C1 segment of cervical spinal cord (tissue), 14 donors: ENCODE measurements at places on chromosomes 1 and 21.

DNA sequence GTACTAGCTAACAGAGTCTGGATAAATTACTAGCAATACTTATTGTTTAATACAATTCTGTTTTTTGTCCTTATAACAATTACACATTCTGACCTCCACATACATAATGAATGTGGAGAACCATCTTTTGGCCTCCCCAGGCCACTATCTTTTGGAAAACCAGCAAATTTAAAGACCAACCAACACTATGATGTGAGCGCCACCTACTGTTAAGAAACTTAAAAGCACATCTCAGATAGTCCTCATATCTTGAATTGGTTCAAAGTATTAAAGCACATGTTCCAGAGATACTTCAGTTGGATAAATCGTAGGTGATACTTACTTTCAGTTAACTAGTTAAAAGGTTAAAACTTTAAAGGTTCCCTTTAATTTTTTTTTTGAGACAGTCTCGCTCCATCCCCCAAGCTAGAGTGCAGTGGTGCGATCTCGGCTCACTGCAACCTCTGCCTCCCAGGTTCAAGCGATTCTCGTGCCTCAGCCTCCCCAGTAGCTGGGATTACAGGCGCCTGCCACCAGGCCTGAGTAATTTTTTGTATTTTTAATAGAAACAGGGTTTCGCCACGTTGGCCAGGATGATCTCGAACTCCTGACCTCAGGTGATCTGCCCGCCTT, 29.3 kb upstream of the USP1 start:
- no peak for DNase-seq

- DNase-seq = no peak
Observed at GRCh38 chr1:165253818-165254254, 102.7 kb downstream of the LMX1A start.

DNA sequence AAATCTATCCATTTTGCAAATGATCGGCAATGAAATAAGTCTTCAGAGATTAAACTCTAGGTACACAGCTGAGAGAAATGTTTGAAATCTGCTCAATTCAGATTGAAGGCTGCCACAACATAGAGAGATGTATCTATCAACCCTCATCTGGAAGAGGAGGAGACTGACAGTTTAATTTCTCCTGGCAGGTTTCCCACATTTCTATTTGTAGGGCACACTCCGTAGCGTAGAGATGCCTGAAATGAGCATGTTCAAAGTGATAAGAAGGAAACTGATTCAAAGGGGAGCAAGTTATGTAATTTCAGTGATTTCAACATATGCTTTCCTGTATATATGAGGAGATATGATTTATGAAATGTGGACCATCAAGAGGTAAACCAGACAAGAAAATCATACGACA, 44.1 kb downstream of the NIBAN1 start:
- no peak for DNase-seq

GRCh38 chr1:53483170-53483569, 24.0 kb downstream of the DMRTB1 start:
- no peak for DNase-seq

DNA sequence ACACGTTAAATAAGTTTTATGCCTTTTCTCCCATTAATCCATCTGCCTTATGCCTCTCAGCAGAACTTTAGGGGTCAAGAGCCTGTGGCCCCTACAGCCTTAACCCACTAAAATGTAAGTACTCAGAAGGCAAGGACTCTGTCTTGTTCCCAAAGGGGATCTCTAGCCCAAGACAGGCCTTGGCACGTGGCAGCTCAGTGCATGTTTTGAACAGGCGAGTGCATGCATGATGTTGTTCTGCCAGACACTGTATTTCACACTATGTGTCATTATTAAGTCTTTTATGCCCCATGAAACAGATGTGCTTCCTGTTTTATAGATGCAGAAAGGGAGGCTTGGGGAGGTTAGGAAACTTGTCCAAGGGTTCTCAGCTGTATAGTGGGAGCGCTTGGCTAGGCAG, 102.8 kb downstream of the ETS2 start:
- no peak for DNase-seq

- no peak for DNase-seq
Observed at GRCh38 chr1:165861911-165862310, 34.5 kb downstream of the UCK2 start.

GRCh38 chr1:9785406-9785805, 38.4 kb downstream of the CLSTN1 start:
- DNase-seq = no peak

DNA sequence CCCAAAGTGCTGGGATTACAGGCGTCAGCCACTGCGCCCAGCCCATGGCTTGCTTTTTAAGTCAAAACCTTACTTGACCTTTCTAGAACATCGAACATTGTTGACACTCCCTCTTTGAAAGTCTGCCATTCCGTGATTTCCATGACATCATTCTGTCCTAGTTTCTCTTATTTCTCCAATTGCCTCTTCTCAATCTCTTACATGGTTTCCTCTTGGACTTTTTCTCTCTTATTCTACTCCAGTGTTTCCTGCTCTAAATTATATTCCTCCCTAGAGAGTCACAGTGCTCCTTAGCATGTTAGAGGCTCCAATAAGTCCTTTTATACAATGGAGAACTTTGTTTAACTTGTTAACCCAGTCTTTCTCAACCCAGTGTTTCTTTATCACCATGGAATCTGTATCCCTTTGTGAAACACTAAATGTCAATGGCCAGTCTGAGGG, 25.5 kb downstream of the JAM2 start:
- no peak for DNase-seq

DNA sequence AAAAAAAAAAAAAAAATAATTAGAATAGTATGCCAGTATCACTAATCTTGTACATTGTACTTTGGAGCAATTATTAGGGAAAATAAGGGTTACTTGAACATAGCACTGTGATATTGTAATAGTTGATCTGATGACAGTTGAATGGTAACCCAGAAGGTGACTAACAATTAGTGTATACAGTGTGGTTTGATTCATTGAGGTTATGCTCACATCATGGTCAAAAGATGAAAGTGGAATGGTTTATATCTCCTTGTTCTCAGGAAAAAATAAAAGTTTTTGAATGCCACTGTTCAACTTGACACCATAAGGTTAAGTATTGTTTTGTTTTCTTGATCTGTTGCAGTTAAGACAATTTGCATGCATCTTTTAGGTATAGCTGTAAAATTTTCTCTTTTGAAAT, 87.0 kb downstream of the GPR52 start:
- DNase-seq = no peak

- no peak for DNase-seq
Observed at GRCh38 chr1:112904071-112904830, 51.7 kb downstream of the SLC16A1 start.

- no peak for DNase-seq
Observed at GRCh38 chr1:226360106-226360746, 47.7 kb downstream of the PARP1 start.

GRCh38 chr21:31182231-31183140, 144.2 kb upstream of the KRTAP19-8 start:
- DNase-seq = no peak

GRCh38 chr21:14313300-14313699, 69.6 kb downstream of the HSPA13 start:
- no peak for DNase-seq

GRCh38 chr1:109312978-109313775, 6.4 kb upstream of the MYBPHL start:
- DNase-seq = peak; percentile 66

- DNase-seq = no peak
Observed at GRCh38 chr1:5098981-5099385, 444.6 kb downstream of the AJAP1 start.

DNA sequence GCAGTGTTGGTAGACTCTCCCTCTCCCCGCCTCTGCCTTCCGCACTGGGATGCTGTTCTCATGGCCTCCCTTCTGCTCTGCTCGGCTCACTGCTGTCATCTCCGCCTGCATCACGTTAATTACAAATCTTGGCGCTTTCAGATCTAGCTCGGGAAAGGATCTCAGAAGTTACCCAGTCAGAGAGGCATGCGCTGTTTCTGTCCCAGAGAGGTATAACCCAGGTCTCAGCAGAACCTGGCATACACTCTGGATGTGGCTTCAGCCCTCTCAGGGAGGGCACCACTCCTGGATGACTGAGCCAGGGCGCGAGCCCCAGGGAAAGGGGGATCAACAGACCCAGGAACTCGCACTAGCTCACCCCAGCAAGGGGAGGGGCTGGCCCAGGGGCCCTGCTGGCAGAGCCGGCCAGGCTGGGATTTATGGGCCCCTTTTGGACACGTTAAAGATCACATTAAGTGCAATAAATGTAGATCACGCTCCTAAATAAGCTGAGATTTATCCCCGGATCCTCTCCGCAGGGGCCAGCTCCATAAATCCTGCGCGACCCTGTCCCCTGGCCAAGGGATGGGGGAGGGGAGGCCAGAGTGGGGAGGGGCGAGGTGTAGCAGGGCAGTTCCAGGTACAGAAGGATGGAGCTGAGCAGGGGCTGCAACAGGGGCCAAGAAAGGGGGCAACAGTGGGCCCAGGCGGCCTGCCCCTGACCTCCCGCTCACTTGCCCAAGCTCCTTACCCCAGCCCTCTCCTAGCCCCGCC, 101.3 kb upstream of the ZBTB40 start:
- no peak for DNase-seq

DNA sequence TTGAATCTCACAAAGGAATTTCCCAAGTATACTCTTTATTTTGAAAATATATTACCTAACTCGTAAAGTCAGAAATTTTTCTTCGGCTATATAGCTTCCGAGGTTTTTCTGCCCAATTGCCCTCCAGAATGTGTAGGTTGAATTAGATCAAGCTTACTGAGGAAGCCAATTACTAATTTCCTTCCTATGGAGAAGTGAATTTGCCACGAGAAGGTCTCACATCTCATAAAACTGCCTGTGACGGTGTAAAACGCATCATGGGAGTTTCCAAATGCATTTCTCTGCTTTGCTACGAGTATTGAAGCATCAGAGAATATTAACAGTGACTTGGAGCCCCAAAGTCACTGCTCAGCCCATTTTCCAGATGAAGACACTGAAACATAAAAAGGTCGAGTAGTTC, 262.3 kb downstream of the PTBP2 start:
- DNase-seq = no peak

DNA sequence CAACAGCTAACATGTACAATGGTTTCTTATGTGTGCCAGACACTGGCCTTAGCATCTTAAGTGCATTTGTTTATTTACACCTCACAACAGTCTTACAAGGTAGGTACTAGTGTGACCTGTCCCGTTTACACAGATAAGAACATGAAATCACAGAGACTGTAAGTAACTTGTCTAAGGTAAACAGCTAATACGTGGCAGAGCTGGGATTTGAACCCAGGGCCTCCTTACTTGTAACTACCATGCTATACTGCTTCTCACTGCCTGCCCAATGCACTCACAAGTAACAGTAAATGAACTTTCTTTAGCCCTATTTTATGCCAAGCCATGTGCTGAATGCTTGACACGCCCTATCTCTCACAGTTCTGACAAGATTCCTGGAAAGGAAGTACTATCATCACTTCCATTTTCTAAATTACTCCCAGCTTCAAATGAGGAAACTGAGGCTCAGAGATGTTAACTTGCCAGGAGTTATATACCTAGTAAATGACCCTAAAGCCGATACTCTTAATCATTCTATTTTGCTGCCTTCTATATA, 25.7 kb upstream of the ROR1 start:
- DNase-seq = no peak

GRCh38 chr1:221137666-221138065, 258.4 kb downstream of the HLX start:
- no peak for DNase-seq

GRCh38 chr1:41902664-41903063, 16.1 kb downstream of the HIVEP3 start:
- DNase-seq = no peak

- DNase-seq = no peak
Observed at GRCh38 chr1:200671235-200671786, 1.6 kb upstream of the DDX59 start.

DNA sequence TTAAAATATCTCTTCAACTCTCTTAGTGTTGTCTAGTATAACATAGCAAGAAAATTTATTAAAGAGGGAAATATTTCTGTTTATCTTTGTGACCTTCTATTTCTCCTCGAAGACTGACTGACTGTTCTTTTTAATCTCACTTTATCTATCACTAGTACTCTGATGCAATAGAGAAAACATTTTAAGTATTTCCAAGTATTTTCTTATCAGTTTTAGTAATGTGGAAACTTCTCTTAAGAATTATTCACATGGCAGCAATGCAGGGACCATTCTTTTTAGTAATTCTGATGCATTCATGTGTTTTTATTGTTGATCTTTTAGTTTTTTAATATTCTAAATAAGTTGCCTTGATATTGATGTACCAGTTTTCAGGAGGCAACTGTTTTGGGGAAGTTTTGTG, 115.7 kb downstream of the NEK7 start:
- DNase-seq = no peak

GRCh38 chr1:26700711-26701110, 4.9 kb downstream of the ARID1A start:
- DNase-seq = no peak

- no peak for DNase-seq
Observed at GRCh38 chr1:215963040-215963439, 395.9 kb downstream of the KCTD3 start.

- DNase-seq = no peak
Observed at GRCh38 chr1:241637046-241637590, 3.1 kb downstream of the CHML start.

DNA sequence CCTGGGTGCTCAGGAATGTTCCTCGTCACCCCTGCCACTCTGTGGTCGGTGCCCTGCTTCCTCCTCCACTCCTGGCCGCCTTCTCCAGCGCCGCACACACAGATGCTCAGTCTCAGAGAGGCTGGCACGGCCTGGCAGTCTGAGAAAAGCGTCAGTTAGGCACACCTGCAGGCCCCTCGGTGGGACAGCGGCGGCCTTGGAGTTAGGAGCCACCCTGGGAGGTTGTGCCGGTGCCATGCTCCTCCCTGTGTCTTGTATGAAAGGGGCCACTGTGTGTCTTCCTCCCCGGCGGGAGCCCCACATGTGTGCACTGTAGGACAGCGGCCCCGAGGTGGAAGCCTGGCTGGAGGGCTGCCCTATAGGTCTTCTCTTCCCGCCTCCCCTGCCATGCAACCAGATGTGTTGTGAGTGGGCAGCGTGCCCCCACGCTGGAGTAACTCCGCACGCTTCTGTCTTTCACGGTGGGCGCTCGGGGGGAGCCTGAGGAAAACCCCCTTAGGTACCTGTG, 145.2 kb downstream of the PGBD5 start:
- DNase-seq = no peak

- DNase-seq = no peak
Observed at GRCh38 chr1:32925403-32926162, 24.4 kb upstream of the TMEM54 start.

DNA sequence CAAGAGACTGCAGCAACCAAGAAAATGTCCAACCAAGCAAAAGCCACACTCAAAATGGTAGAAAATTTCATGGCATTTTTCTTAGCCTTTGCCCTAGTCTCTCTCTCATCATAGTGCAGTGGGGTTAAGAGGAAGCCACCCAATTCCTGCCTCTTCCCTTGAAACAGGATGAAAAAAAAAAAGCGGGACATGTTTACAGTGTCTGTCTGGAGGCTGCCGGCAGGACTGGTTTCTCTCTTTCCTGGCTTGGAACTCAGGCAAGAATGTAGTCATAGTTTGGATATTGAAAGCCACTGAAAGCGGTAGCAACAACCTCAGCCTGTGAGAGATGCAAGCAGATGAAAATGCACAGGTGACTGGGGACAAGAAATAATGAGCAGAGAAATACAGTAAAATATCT, 13.3 kb upstream of the TNFSF18 start:
- DNase-seq = no peak

- DNase-seq = no peak
Observed at GRCh38 chr1:179217943-179218507, 11.5 kb downstream of the ABL2 start.

- no peak for DNase-seq
Observed at GRCh38 chr1:63524201-63524600, 876 bp downstream of the EFCAB7 start.

GRCh38 chr1:99827970-99828369, 22.2 kb upstream of the AGL start:
- no peak for DNase-seq
